ENCODE measurements at places on chromosomes 16 and 17.

- DNase-seq = no peak
These were observed at the start of gene C16orf74 for GRCh38 chr16:85750827-85751697. C16orf74 (minus strand) TSS chr16:85751096; CDS start chr16:85735217, 15,879 bp downstream.

DNA sequence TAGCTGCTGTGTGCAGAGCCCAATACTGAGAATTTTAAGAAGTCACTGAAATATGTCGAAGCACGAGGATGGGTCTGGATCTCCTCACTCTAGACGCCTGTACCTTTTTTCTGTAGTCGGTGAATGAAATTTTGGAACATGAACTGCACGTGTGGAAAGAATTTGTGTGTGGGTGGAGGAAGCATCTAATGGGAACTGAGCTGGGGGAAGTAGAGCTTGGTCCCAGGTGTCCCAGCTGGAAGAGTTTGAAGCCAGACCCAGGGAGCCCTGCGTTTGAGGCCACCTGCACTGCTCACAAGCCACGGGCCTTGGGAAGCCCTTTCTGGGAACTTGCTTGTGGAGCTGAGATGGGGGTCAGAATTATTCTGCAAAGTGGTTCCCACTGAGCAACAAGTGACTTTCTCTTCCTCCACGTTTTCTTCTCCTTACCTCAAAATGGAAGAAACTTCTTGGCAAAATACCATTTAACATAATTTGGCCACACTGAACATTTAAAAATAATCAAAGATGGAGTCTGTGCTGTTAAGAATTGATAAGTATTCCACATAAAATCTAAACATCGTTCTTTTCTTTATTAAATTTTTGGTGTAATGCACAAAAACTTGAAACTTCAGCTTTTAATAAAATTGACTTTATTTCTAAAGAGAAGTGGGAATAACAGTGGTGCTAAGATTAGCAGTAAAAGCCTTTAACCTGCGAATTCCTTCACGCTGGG lies 163.8 kb downstream of the PRKCA start:
- no peak for DNase-seq

DNA sequence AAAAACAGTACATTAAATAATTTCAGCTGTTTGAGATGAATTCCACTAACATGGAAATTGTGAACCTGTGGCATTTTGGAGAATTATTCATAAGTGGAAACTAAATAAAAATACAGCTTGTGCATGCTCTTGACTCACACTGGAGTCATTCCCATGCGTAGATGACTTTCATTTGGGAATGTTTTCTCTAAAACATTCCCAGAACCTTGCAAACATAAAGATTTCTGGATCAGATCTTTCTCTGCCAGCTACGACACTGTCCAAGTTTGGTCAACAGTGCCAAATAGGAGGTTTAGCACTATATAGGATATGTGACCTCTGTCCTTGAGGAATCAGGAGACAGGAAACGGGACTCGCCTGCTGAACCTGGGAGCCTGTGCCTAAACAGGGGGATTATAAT lies 400.9 kb downstream of the SLC39A11 start:
- no peak for DNase-seq

DNA sequence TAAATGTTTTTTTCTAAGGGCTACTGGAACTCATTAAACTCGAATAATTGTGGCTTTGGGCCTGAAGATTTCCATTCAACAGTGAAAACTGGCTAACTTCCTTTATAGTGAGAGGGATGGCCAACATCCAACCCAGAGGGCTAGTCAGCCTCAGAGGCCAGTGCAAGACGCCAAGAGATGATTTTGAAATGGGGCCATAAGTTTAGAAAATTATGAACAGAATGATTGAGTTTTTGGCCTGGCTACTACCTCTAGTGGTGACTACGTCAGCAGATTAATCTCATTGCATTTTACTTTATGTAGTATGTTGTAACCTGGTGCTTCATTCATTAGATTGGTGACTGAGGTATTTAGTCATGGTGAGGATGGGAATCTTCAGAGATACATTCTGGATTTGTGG lies 28.4 kb downstream of the HAPSTR1 start:
- no peak for DNase-seq

- DNase-seq = no peak
These were observed 39.7 kb downstream of the XYLT1 start for GRCh38 chr16:17431012-17431411.

DNA sequence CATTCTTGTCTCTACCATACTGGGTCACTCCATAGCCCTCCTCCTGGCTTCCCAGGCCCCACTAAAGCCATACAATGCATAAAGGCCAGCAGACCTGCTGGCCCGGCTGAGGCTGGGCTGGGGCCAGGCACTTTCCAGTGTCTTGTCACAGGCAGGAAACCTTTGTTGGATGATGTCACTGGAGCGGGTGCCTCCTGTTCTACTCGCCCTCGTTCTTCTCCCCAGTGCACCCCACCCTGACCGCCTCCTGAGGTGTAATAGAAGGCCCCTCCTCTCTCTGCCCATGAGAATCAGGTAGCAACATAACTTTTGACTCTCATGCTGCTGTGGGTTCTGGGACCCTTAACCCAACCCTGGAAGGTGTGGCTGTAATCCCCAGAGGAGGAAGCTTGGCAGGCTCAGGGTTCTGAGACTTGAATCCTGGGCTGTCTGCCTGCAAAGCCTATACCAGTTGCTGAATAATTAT lies 54.2 kb upstream of the IL34 start:
- DNase-seq = no peak

DNA sequence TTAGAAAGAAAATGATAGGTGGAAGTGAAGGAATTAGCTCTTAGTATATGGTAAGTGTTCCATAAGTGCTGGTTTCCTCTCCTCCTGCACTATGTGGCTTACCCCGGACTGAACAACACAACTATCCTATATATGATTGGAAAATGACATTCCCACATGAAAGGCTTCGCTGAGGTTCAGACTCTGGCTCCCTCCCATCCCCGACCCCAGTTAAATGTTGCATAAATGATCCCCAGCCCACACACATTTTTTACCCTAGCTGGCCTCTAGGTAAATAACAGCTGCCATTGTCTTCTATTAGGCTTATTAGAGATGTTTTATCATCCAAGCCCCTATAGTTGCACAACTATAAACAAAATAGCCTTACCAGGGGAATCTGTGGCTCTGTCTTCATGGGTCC lies 495.6 kb upstream of the CDH11 start:
- no peak for DNase-seq

DNA sequence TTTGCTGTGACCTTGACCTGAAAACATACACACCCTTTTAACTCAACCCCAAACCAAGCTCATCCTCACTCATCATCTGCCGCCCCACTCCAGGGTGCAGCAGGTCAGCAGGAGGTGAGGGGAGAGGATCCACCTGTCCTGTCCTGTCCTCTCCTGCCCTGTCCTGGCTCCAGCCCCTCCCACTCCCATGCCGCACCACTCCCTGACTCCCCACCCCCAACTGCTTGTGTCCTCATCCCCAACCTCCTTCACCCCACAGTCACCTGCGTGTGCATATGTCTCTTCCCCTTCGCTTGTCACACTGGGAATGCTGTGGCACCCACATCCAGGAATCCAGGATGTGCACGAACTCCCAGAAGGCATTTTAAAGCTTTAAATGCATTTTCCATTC lies 15.6 kb downstream of the NGFR start:
- DNase-seq = no peak

- no peak for DNase-seq
These were observed 423.5 kb downstream of the MAF start for GRCh38 chr16:79177018-79177417.

DNA sequence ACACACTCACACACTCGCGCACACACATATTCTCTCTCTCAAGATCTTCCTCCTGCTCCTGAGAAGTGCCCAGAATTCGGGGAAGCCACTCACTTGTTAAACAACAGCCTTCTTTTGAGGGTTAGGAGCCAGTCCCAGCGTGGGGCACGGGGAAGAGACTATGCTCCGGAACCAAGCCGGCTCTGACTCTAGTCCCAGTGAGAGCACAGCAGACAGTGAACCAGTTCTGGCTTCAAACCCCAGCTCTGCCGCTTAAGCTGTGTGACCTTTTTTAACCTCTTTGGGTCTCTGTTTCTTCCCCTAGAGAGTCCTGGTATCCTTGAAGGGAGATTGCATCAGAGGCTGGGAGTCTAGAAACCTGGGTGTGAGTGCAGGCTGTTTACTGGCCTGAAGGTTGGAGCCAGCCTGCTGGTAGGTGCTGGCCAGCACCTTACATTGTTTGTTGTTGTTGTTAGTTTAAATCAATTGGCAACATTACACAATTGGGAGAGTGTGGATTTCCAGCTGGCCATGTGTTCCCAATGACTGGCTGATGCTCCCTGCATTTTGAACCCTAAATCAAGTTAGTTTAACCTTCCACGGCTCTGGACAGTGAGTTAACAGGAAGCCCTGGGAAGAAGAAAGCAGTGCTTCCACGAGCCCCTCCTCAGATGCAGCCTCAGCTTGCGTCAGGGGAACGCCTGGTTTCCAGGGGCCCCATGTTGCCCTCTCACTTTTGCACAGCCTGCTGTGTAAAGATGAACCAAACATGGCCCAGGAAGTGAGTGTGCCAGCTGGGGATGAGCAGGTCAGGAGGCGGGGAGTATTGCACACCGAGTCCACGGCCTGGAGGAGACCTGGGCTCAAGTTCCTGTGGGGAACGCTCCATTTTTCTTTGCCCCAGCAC lies 71.5 kb downstream of the GAS7 start:
- no peak for DNase-seq

GRCh38 chr16:2223942-2224486 lies 623 bp downstream of the E4F1 start:
- no peak for DNase-seq

GRCh38 chr17:2179615-2180295 lies 123.8 kb downstream of the SMG6 start:
- DNase-seq = peak; percentile 40

- peak; percentile 22 for DNase-seq
These were observed 794 bp upstream of the CPNE7 start for GRCh38 chr16:89574681-89575246.

GRCh38 chr17:34313164-34313563 lies 6.1 kb upstream of the CCL8 start:
- DNase-seq = no peak

DNA sequence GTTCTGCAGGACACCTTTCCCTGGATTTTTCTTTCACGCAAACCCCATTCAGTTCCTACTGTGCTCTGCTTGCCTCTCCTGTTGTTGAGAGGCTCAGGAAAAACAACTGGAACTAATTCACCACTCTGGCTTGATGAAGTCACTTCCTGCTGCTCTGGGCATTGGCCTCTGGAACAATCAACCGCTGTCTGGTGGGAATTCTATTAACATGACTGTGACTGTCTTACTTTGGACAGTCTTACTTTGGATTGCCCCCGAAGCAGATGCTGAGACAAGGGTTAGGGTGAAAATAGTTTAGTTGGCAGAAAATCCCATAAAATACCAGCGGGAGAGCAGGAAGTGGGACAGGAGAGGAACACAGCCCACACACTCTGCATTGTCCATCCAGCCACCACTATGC lies 90.0 kb upstream of the HSBP1 start:
- DNase-seq = no peak

DNA sequence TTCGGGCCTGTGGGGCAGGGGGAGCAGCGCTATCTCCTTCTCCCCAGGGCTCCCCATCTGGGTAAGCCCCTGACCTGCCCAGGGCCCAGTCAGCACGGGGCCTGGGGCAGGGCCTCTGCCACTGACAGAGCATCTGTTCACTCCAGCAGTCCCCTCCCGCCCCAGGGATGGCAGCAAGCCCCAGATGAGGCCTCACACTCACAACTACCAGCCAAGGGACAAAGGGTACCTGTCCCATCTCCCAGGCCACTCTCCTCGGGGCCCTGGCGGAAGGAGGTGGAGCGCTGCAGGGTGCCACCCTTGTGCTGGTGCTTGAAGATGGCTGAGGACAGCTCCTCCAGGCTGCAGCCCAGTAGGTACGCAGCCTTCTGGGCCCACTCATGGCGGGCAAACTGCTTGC lies 64.8 kb downstream of the MYO18A start:
- no peak for DNase-seq

DNA sequence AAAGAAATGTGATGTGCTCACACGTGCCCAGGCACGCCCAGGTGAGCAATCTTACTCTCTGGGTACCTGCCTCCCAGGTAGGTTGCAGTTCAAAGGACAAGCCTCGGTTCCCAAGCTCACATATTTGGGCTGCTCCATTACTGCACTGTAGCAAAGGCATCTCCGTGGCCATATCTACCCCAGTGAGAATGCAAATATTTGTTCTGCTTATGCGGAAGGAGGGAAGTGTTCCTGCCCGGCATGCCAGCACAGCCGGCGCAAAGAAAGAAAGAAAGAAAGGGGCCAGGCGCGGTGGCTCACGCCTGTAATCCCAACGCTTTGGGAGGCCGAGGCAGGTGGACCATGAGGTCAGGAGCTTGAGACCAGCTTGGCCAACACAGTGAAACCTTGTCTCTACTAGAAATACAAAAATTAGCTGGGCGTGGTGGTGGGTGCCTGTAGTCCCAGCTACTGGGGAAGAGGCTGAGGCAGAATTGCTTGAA lies 30.7 kb downstream of the SLC43A2 start:
- DNase-seq = no peak

DNA sequence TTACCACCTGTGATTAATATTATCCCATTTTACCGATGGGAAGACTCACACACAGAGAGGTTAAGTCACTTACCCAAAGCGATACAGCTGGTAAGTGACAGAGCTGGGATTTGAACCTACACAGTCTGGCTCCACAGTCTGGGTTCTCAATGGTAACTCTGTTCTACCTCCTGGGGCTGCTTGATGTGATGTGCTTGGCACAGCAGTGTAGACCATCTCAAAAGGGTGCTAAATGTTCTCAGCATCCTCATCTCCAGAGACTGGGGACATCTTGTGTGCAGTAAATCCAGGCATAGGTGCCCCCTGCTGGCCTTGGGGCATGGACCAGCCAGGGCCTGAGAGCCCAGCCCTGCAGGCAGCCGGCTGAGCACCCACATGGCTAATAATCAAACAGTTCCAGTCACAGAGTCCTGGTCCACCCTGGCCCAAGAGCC lies 15.4 kb upstream of the KATNB1 start:
- DNase-seq = no peak

DNA sequence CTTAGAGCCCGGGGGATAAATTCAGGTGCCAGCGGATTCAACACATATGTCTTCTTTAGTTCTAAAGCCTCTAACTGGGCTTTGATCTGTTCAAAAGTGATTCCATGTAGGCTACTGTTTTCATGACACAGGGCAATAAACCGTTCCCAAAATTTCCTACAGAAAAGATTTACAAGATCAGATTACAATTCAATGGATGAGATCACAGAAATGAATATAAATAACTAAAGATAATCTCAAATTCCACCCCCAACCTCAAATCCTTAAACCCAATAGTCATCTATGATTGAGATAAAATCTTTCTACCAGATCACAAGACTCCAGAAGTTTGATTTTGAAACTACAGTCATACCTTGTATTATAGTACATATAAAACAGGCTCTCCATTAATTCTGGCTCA lies 84.3 kb downstream of the CACNG1 start:
- DNase-seq = no peak

- DNase-seq = no peak
These were observed 16.4 kb downstream of the PLCD3 start for GRCh38 chr17:45115871-45116270.
